ENCODE measurements at places on chromosomes 2 and 18.
A peak's percentile ranks its signal among the peaks of the same experiment; 100 is the strongest.

DNA sequence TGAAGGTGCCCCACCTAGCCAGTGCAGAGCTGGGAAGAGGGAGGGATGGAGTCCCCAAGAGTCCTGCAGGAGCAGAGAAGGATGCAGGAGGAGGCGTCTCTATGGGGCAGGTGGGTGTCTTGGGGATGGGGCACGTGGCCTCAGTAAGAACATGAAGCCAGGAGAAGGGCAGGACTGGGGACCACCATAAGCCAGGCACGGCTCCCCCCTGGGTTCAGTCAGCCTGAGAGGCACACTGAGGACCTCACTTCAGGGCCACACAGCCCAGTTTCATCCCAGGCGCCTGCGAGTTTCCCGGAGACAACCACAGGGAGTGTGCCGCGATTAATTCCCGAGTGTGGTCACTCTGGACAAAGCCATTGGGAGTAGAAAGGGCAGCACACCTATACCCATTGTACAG lies 120.3 kb downstream of the GYPC start:
- no peak for DNase-seq

- DNase-seq: no peak
These were observed 22.9 kb downstream of the MLPH start for GRCh38 chr2:237509905-237510304.

GRCh38 chr2:145323512-145323911 lies 803.6 kb upstream of the ZEB2 start:
- DNase-seq: peak; percentile 10

- DNase-seq: no peak
These were observed 41.3 kb upstream of the GBX2 start for GRCh38 chr2:236209535-236209934.

DNA sequence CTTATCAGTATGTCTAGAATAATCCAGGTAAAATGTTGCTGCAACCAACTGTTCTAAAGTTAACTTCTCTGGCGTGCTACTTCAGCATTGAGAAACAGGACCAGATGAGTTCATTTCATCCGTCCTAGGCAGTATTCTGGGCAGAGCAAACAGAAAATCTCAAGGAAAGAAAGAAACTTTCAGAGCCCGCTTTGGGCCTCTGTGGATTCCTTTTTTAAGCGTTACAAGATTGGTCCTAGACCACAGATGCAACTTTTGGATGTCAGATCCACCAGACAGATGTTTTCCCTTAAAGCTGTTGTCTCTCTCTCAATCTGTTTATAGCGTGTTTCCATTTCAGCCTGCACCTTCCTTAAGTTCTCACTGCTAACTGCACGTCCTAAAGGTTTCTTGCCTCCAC lies 75.0 kb downstream of the BCL2 start:
- no peak for DNase-seq

GRCh38 chr2:25920336-25920735 lies 42.0 kb upstream of the ASXL2 start:
- no peak for DNase-seq

- peak; percentile 80 for DNase-seq
These were observed 14.6 kb downstream of the AP1S3 start for GRCh38 chr2:223822818-223823217.

GRCh38 chr2:226475650-226476049 lies 324.0 kb downstream of the IRS1 start:
- no peak for DNase-seq

GRCh38 chr2:101446869-101447268 lies 28.0 kb downstream of the RFX8 start:
- DNase-seq: no peak

DNA sequence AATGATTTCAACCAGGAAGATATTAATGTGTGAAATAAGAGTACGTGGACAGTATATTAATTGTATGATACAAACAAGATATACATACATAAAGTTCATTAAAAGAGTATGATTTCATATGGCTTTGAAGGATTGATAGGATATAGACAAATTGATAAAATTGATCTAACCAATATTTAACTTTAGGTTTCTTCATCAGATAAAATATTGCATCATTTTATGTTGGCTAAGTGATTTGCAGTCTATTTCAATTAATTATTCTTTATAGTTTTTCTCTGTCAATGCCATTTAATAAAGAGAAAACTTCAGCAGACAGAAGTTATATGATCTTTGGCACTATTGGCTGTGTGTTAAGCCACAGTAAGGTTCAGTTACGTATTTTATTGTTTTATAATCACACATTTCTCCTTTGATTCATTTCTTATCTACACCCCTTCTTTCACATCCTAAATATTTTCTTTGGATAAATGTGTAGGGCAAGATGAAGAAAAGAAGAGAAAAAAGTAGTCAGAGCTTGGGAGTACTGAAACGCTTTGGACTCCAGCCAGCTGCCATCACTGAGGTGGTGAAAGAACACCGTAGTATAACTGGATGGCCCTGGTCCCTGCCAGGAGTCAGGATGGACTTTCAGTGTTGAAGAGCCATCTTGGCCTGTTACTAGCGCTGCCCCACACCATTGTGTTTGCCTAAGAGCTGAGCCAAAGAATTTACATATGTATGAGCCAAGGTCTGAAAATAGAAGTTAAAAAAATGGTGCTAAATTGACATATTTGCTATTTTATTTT lies 9.8 kb upstream of the CPS1 start:
- DNase-seq: peak; percentile 2

DNA sequence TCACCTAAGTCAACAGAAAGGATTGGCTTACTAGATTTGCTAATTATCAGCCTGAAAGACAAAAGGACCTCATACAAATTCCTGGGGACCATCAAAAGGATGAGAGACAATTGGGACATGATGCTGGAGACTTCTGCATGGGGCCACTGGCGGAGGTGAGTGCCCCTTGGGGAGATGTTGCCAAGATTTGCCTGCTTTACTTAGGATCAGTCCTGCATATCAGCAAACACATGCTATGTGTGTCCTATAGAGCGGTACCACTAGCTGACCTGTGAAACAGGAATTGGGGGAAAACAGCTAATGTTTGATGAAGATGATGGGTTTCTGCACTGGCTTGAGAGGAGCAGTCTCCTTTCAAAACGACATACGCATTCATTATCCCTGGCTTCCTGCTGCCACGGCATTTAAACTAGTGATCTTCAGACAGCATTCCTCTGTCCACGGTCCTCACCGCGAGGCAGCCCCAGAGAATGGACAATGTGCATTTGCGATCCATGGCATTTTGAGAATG lies 104.2 kb downstream of the TGIF1 start:
- DNase-seq: no peak

GRCh38 chr18:323253-323622 lies 55.4 kb upstream of the THOC1 start:
- DNase-seq: no peak

Measured in NCI-H2171 treated with DMSO at 0.1 percent for 48 hours (cell line).